ENCODE measurements at places on chromosomes 6 and 20.

DNA sequence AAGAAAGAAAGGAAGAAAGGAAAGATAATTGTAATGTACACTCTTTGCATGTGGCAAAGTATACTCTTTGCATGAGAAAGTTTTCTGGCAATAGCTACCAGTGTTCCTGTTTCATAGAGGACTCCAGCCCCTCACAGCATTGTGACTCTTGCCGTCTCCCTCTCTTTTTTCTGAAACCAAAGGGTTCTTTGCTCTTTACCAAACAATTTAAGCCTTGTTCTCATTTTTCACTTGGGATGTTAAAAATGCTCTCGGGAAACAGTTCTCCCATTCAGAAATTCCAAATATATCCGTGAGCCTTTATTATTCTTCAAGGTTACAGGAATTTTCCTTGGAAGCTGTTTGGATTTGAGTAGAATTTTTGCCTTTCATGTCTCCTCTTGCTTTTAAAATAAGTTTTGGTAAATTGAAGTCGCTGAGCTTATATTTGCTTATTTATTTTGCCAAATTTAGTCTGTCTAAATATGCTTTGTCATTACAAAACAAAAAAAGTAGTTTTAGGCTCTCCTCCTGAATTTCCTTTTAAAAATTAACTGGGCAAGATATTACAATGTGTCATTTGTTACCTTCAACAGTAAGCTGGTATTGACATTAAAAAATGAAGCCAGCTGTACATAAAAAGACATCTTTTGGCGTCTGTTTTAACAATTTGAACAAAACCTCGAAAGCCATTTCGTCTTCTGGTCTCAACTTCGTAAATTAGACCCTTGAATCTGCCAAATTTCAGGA, 103.8 kb upstream of the ARMC2 start:
- DNase-seq = no peak

GRCh38 chr20:54184071-54184470, 10.3 kb upstream of the CYP24A1 start:
- no peak for DNase-seq

- no peak for DNase-seq
Observed at GRCh38 chr6:55869674-55870073, 5.7 kb downstream of the BMP5 start.

DNA sequence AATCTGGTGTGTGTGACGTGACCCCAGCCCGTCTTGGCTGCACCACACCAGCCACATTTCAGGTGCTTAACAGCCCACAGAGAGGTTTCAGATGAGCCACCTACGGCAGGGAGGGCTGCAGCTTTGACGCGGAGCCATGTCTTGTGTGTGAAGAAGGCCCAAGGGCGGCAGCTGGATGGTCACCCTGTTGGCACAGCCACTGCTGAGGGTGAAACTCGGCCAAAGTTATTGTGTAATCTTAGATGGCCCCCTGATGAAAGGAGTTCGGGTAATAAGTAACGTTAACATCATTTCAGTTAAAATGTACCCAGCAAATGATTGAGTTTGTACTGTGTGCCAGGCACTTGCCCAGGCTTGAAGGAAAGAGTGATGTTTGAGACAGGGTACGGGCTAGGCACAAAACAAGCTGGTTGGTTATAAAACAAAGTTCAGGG, 97.2 kb downstream of the SSR1 start:
- DNase-seq = no peak

DNA sequence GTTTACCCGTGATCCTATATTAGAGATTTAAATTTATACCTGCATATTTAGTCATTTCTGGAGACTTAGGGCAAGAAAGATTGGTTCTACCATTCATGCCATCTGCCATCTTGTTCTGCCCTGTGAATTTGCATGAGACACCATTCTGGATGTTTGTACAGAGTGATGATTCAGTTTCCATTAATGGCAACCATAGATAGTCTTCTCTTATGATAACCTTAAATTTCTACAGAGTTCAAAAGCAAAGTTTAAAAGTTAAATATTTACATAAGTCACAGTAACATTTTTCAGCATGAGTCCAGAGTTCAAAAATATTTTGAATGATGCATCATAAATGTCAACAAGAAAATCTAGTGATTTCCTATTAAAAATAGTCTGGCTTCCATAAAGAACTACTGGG, 23.2 kb downstream of the PLCB1 start:
- DNase-seq = no peak
